ENCODE measurements at places on chromosomes 3 and 15.

GRCh38 chr3:138426211-138426610 lies 8.2 kb upstream of the ESYT3 start:
- DNase-seq: peak; percentile 15

DNA sequence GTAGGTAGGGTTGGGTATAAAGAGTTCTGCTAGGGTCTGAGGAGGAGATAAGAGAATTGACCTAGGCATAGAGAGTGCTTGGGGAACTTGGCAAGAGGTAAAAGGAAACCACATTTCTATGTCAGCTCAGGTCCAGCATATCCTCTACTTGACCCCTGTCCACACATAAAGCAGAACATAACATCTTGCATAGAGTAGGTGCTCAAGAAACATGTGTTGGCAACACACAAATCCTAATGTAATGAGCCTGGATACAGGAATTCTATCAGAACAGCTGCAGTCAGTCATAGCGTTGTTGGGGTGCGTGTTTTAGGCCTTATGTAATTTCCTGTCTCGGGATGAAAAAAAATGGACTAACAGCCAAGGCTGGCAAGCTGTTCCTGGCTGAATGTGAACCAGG lies 35.0 kb upstream of the PLCL2 start:
- no peak for DNase-seq

DNA sequence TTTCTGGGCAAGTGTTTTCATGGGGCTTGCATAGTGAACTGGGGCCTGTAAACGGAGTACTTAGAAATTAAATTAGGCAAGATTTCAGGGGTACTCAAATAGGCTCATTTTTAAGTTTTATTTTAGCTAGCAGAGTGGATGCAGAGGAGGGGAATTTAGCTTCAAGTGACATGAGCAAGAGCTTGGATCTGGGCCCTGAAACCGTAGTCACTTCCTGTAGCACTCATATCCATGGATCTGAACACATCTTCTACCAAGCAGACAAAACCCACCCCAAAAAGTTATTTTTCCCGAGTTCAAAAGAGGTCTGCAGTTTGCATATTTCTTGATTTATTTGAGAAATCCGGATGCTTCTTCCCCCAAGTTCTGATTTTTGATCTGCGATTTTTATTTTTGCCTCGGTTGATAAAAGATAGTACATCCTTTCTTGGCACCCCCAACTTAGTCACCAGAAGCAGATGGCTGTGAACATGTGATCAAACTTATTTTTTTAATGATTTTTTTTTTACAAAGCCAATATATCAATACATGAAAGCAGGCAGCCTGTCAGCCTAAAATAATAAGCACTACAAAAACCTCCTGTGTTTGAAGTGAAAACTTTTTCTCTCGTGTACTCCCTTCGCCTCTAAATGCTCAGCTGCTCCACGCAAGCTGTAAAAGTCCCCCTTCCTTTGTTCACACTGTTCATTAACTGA lies 36.6 kb upstream of the STT3B start:
- DNase-seq: no peak

DNA sequence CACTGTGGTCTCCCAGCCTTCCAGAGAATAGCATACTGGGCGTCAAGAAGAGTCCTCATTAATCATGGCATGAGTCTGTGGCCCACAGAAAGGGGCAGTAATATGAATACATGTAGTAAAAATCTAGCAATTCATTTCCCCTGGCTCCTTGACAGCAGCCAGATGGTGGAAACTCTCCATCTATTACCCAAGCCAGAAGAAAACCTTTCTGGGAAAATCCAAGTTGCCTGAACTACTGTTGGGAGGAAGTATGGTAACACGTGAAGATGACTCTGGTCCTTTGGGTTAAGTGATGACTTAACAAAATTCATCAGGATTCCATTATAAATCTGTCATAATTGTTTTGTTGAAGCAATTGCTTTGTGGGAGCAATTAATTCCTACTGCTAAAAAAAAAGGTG lies 530.5 kb downstream of the FHIT start:
- DNase-seq: no peak

GRCh38 chr3:184636741-184637316 lies 75.0 kb downstream of the MAGEF1 start:
- no peak for DNase-seq

DNA sequence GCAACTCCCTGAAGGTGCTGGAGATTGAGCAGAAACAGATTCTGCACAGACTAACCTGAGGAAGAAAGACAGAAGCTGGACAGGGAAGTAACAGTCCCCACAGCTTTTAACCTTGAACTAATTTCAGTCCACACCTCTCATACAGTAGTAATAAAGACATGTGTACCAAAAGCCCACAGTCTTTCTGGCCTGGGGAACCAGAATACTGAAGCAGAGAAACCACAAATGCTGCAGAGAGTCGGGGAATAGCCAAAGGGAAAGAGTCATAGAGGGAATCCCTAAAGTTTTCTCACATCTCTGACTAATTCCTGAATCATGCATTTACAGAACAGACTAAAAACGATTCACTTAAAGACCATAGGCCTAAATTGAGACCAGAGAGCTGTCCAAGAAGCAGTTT lies 503.4 kb upstream of the NECTIN3 start:
- no peak for DNase-seq

DNA sequence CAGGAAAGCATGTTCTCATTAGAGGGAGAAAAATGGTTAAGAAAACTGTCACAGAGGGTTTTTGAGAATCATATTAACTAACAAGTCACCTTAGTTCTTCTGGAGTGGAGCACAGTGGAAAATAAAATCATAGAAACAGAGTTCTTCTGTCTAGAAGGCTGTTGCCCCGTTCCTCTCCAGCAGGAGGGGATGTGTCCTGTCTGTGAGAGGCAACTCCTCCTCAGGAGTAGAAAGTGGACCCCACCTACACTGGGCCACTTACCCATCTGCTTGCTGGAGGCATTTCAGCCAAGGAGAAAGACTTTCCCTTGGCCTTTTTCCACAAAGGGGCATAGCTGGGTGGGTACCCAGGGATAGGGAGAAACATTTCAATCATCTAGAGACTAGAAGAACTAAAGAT lies 106.6 kb downstream of the SSR3 start:
- no peak for DNase-seq

GRCh38 chr3:186682812-186683211 lies 17.0 kb downstream of the HRG start:
- no peak for DNase-seq

DNA sequence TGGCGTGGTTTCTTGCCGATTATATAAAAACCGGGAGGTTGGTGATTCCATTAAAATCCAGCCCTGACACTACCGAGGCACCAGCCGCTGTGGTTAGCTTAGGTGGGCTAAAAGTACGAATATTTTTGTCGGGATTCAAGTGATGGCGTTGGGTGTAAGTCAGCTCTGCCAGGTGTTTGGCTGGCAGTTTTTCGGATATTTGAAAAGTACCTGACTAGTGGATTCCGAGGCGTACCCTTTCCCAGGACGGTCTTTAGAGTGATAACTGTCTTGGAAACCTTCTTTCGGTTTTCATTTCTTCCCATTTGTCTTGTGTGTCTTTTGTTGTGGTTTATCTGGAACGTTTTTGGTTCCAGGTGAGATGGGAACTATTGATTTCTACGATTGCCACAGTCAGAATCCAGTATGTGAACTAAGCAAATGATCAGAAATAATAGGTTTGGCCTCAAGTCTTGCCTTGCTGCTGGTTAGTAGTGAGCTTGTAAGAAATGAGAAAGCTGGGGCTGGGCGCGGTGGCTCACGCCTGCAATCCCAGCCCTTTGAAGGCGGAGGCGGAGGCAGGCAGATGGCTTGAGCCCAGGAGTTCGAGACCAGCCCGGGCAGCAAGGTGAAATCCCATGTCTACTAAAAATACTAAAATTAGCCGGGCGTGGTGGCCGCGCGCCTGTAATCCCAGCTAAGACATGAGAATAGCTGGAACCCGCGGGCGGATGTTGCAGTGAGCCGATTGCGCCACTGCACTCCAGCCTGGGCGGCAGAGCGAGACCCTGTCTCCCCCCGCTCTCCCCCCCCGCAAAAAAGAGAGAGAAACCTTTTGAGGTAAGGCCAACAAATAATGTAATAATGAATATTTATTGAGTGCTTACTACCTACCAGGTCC lies 1.4 kb downstream of the FYTTD1 start:
- no peak for DNase-seq

GRCh38 chr15:75843678-75844581 lies 683 bp downstream of the UBE2Q2 start:
- peak; percentile 33 for DNase-seq

DNA sequence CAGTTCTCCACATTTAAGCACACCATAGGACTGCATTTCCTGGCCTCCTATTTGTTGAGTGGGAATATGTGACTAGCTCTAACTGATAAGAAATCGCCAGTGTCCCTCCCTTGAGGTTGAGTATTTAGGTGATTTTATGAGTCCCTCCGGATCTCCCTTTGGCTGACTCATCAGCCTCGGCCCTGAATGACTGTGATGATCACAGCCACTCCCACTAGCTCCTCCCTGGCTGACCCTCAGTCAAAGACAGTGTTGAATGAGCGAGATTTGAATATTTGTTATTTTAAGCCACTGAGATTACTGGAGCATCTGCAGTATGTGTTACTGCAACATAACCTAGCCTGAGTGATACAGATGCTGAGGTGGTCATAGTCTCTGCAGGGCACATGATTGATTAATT lies 515.3 kb downstream of the EPHB1 start:
- no peak for DNase-seq

GRCh38 chr3:36393563-36393962 lies 13.3 kb downstream of the STAC start:
- DNase-seq: no peak

GRCh38 chr15:77629070-77630030 lies 3.4 kb downstream of the LINGO1 start:
- DNase-seq: no peak

Data from urinary bladder (tissue), 4 donors.